NCI-H226 (cell line): ENCODE measurements at places on chromosomes 5 and 9.
A peak's percentile ranks its signal among the peaks of the same experiment; 100 is the strongest.

GRCh38 chr5:132422720-132423437, 53.4 kb downstream of the SLC22A5 start:
- DNase-seq = no peak

DNA sequence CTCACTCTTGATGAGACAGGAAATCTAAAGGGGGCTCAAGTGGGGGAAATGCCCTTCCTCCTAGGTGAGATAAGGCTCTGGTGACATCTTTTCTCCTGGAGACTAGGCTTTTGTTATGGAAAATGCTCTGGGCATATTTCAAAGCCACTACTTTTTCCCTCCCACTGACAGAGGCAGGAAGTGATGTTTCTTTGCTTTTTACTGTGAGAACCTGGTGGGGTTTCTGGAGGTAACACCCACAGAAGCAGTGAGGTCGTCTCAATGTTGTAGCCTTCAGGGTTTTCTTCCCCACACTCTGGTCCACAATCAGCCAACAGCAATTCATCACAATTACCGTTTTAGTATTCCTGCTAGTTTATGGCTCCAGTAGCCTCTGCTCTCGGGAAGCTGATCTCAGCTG, 41.4 kb upstream of the FAM240B start:
- DNase-seq = no peak

GRCh38 chr5:109998726-109999125, 309.0 kb downstream of the MAN2A1 start:
- no peak for DNase-seq

DNA sequence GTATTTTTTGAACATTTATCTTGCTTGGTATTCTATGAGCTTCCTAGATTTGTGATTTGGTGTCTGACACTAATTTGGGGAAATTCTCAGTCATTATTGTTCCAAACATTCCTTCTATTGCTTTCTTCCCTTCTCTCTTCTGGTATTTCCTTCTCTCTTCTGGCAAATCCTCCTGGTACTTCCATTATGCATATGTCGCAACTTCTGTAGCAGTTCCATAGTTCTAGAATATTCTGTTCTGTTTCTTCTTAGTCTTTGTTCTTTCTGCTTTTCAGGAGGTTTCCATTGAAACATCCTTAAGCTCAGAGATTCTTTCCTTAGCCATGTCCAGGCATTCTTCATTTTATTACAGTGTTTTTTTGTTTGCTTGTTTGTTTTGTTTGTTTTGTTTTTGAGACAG, 155.2 kb upstream of the PIK3R1 start:
- DNase-seq = no peak

- DNase-seq = no peak
These were observed 23.7 kb upstream of the MROH2B start for GRCh38 chr5:41094871-41095270.

DNA sequence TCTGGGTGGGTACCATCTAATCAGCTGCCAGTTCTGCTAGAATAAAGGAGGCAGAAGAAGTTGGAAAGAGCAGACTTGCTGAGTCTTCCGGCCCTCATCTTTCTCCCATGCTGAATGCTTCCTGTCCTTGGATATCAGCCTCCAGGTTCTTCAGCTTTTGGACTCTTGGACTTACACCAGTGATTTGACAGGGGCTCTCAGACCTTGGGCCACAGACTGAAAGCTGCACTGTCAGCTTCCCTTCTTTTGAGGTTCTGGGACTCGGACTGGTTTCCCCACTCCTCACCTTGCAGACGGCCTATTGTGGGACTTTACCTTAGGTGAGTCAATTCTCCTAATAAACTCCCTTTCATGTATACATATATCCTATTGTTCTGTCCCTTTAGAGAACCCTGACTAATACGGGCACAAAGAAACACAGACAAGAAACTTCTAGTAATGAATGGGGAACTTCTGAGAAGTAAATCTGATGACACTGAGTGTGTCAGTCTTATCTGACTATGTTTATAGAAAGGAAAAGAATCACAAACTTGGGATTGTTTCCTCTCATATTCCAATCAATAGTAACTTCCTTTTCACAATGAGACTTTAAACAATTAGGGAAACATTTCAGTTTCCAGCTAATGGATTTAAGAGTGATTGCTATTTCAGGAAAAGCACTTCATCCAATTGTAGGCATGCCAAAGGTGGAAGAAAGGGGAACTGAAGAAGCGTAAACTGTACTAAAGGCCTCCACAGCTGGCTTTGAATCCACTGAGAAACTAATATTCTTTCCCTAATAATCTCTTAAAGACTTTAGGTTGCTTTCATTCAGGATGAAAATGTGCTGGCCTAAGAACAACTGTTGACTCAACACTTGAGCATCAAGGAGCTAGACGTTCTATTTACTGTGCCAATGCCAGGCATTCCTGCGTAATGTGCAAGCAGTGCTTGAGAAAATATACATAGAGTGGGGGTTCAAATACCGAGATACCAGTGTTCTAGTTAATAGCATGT, 127.9 kb upstream of the PTGER4 start:
- DNase-seq = peak; percentile 97
